ENCODE measurements at places on chromosomes 1 and 21.

- no peak for DNase-seq
These were observed 393.1 kb downstream of the BRINP3 start for GRCh38 chr1:190084552-190084951.

DNA sequence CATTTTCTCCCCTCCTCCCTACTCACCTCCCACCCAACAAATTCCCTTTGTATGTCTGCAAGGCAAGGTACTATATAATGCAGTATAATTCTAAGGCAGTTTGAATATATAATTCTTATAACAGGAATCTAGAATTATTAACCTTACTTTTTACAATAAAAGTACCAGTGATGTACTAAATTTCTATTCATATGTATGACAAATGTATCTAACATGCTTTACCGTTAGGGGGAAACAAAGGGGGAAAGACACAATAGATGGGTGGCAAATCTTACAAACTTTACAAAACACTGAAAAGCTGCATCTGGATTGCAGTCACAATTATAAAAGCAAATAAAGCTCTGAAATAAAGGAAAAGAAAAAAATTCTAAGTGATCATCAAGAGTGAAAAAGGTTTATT is 2.3 kb downstream of the PIK3R3 start:
- no peak for DNase-seq

DNA sequence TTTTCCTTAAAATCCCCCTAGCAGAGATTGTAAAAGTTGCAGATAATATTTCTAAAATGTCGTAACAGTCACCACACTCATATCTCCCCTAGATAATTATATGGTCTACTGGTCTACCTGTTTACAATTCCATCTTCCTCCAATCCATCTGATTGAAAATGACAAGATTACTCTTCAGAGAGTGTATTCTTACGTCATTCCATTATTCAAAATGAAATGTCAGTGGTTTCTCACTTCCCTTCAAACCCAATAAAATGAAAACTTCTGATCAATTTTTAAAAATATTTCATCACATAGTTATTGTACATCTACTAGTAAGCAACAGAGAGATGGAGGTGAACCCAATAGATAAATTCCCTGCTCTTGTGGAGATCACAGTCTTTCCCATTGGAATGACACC is 202.2 kb upstream of the C8B start:
- no peak for DNase-seq

GRCh38 chr1:77143529-77144121 is 75.6 kb downstream of the PIGK start:
- DNase-seq, result no peak

GRCh38 chr1:203282720-203283542 is 22.4 kb upstream of the BTG2 start:
- no peak for DNase-seq

GRCh38 chr1:182317611-182318161 is 73.9 kb downstream of the GLUL start:
- no peak for DNase-seq

GRCh38 chr1:15869413-15869812 is 21.9 kb downstream of the SPEN start:
- DNase-seq, result no peak

GRCh38 chr1:238248356-238248755 is 357.6 kb upstream of the ZP4 start:
- no peak for DNase-seq

GRCh38 chr1:28249013-28249865 is 10.1 kb upstream of the SESN2 start:
- no peak for DNase-seq

DNA sequence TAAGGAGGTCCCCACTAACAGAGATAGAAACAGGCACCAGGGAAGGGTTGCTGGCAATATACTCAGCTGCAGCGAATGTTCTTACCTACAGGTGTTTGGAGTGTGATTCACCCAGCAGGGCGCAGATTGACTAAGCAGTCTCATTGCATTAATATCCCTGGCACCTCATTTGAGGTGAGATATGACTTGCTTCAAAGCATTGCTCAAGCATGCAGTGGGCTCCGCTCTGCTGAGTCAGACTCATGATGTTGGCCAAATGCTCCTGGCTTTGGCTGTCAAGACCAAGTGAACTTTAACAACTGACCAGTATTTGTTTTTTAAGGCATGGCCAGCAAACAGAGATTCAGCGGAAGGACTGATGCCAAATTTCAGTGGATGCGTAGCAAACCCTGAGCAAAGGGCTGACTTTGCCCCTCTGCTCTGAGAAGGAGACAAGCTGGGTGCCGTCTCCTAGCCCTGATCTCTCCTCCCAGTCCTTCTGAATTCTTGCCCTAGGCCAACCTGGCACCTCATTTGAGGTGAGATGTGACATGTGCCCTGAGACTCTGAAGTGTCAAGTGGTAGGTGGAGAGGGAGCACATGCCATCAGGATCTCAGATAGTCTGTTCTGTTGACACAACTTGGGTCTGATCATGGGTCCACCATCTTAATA is 187.1 kb upstream of the COA6 start:
- DNase-seq, result no peak

- no peak for DNase-seq
These were observed 72.6 kb downstream of the MDM4 start for GRCh38 chr1:204588826-204589225.

GRCh38 chr1:245348626-245349025 is 193.8 kb downstream of the KIF26B start:
- DNase-seq, result no peak

DNA sequence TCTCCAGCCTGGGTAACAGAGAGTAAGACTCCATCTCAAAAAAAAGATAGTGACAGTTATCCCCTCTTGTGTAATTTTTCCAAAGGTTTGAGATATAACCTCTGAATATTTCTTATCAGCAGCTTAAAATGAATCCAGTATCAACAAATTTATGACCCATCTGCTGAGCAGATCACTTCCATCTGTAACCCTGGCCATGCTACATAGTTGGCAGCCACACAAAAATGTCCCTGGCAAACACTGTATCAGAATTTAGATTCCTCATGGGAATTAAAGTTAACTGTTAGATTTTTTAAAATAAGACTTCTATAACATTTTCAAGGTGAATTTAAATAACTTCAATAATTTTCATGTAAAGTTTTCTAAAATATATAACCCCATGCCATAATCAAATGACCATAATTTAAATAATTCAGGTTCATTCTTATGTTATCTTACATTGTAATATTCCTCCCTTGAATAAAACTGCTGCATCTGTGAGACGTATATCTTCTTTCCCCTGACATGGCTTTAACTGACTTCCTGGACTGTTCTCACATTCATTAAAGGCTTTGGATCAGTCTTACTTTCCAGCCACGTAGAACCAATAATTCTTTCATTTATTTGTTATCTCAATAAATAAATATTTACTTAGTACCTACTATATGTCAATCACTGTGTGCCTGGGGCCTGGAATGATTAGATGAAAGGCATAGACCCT is 5.3 kb upstream of the PRPF38B start:
- DNase-seq, result no peak

DNA sequence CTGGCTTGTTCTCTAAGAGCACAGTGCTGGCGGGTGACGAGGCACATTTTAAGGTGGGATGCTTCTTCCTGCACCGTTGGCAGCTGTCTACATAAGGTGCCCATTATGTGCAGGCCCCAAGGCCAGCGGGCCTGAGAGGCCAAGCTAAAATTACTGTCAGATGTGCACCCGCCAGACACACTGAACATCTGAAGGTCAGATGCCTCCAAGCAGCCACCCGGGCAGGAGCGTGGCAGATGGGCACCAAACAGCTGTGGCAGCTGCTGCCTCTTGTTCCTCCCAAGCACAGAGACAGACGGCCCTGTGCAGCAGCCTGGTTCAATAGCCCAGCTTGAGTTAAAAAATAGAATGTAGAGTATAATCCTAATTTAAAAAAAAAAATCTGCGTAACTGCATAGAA is 211.9 kb upstream of the EDN2 start:
- no peak for DNase-seq

GRCh38 chr1:113166473-113166872 is 93.5 kb downstream of the LRIG2 start:
- DNase-seq, result no peak

DNA sequence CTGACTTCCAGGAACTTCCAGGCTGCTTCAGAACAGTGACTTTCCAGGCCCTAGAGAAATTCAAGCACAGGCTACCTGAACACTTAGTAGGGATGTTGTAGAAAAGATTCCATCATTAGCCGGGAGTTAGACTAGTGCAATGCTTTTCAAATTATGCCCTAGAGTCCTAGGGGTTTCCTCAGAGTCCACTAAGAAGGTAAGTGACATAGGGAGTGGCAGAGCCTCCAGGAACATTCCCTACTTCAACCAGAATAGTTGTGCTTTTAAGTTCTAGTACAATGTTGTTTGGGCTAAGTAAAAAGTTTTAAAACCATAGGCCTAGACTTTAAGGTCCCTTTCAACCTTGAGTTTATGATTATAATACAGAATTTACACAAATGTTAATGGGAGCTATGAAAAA is 9.1 kb upstream of the GOLPH3L start:
- DNase-seq, result no peak

DNA sequence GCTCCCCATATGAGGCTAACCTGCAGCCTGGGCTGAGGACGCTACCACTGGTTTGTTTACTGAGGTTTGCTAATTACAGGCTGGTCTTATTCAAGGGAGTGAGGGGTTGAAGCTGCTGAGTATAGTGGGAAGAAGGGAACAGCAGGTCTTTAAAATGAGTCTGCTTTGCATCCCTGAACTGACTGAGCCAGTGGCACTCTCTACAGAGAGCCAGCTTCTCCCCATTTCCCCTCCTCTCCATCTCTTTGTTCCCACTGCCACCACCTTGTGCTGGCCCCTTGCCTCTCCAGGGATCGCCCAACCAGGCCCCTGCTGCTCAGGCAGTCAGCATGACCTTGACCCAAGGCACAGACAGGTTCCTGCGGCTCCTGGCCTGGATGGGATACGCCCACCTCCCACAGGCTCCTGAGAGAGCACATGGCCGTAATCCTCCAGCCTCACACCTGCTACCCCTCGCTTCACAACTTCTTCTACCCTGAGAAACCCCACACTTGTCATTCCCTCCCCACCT is 45.0 kb downstream of the IER5 start:
- DNase-seq, result no peak
